ENCODE measurements at places on chromosomes 2 and 18.

GRCh38 chr2:96159084-96159830 is 14.0 kb upstream of the DUSP2 start:
- no peak for DNase-seq

DNA sequence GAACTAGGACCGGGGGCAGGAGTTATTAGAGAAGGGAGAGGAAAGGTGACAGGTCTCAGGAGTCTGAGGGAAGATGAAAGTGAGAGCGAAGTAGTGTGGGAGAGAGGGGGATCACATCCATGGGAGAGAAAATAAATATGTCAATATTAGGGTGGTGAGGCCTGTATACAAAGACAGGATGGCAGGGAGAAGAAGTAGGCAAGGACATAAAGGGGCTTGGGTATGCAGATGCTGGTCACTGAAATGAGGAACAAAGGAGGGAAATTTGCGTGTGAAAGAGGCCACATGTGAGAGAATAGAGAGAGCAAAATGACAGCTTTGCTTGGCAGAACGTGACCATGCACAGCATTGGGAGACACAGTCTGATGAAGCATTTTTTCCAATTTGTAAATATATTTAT is 13.6 kb downstream of the METAP1D start:
- DNase-seq: no peak

- DNase-seq: no peak
Measured at GRCh38 chr2:173077506-173078177, 2.0 kb downstream of the MAP3K20 start.

DNA sequence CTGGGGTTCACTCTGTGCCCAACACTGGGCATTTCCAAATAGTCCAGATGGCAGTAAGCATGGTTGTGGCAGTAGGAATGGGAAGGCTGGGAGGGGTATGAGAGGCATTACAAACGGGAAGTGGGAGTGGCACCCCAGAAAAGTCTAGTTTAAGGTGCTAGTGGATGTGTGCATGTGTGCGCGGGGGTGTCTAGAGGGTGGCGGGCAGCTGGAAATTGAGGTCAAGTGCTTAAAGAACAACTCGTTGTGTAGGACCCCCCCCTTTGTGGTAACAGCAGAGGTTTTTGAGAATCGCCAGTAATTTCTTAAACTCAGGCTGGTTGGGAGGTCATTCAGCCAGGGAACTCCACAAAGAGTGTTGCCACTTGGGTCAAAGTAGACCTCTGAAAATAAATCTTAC is 69.9 kb downstream of the RHBDD1 start:
- no peak for DNase-seq

GRCh38 chr2:10556271-10557140 is 108.4 kb upstream of the ODC1 start:
- no peak for DNase-seq

DNA sequence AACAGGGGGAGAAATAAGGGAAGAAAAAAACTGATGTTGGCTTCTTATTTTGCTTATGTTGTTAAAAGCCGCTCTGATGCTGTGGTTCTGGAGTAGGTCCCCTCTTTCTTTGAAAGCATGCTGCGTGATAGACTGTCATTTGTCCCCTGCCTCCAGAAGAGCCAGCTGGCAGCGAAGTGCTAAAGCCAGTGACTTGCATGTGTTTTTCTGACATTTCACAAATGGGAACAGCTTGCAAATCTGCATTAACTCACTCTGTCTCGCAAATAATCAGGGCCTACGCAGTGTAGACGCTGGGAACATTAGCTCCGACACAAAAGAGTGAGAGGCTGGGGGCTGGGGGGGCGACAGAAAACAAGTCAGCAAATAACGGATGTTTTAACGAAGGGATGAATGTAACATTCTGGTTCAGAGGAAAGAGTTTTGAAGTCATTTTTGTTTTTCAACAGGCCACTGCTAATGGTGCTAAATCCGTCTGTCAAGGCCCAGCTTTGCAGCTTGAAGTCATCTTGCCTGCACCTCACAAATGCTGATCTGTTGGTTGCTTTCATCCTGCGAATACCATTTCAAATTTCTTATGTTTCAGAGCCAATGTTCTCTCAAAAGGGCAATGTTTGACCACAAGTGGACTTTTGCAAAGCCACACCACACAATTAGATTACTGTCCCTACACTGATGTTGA is 68.8 kb upstream of the PIK3C3 start:
- no peak for DNase-seq

Data from K562 (cell line).